ENCODE measurements at places on chromosomes 1 and 21. TPM values are rescaled to one million over a fixed set of nuclear protein-coding genes. Genes with fewer than 3 reads are reported as not detected.

DNA sequence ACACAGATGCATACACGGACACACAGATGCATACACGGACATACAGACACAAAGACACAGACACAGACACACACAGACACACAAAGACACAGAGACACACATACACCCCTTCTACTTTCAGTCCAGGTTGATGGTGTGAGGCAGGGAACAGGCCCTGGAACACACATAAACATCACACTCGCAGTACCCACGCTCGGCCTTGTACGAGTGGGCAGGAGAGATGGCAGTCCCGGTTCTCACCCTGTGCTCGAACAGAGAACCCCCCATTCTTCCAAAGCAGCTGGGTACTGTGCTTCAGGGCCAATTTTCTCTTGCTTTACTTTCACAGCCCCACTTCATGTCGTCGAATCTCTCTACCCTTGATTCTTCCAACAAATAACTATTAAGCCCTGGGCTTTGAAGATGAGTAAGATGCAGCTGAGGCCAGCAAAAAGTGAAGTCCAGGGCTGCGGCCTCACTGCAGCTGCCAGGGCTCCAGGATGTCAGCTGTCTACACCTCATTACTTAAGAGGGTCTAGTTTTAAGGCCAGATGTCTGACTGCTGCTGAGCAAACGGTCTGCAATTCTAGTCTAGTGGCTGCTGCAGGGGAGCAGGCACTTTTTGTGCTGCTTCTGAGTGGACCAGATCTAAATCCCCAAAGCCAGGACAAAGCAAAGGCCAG is 90.1 kb downstream of the PGBD5 start:
- DNase-seq = no peak

DNA sequence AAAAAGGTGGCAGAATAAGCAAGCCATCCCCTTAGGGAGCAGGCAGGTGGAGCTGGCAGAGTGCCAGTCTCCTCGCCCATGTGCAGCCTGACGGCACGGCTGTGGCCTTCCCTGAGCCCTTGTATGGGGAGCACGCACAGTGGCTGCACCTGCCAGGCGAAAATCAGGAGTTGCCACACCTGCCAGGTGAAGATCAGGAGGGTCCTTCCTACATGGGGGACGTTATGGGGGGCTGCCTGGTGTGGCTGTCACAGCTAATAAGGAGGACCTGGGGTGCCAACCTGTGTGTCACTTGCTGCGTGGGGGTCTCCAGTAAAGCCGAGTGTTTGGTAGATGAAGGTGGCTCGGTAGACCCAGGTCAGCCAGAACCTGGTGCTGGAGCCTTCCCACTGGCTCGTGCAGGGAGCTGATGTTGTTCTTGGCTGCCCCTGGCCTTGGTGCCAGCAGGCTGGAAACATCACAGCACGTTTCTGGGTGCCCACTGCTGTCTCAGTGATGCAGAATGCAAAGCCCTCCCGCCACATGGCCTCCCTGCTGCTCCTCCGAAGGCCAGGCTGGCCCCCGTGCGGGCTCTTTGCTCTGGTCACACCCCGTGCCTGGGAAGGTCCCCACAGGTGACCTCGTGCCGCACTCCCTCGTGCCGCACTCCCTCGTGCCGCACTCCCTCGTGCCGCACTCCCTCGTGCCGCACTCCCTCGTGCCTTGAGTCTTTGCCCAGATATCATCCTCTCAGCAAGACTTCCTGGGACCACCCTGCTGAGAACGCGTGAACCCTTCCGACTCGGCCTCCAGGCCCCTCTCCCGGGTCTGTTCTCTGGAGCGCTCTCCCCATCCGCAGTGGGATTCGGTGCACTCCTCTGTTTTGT is 55.4 kb downstream of the SLC37A1 start:
- no peak for DNase-seq

DNA sequence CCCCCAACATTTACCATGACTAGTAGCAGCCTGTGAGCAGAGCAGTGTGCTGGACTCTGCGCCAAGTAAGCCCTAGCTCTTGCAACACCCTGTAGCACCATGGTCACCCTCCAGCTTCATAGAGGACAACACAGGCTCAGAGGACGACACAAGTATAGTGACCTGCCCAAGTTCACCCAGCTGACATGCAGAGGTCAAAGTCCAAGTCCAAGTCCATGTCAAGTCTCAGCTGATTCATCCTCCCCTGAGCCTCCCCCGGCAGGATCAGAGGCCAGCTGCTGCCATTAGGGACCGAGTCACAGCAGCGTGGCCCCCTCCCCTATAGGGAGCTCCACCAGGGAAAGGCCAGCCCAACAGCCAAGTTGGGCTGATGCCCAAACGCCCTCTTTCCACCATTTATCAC is 15.9 kb downstream of the SDC3 start:
- DNase-seq = no peak

DNA sequence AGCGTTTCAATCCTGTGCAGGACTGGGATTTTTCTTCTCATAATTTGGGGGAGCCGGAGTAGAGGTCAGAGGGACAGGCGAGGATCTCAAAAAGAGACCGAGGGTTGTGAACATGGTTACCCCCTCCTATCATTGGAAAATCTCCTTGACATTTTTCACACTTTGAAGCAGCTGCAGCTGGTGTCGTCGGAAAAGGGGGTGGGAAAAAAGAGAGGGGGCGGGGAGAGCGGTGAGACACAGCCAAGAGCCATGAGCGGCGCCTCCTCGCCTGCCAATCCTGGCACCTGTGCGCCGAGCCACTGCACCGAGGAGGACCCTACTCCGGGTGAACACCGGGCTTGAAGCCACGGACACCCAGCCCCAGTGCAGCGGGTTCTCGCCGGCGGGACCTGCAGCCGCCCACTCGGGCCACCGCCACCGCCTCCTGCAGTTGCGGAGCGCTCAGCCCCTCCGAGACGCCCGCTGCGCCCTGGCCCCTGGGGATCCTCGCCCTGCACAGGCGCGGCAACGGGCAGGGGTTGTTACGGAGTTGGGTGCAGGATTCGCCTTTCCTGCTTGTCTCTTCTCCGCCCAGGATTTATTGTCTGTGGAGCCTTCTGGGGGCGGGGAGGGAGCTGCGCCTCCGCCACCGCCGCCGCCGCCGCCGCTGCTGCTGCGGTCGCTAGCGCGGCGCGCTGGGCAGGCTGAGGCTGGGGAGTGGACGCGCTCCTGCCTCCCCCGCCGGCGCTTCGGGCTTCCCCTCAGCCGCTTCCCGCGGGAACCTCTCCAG is at the start of gene LRRC7:
TSS of gene LRRC7 (plus strand) at position 271 of the 769 bp plus-strand sequence. CDS start 718 bp downstream, outside the sequence.
- no peak for DNase-seq

GRCh38 chr1:53781654-53782053 is 42.7 kb upstream of the GLIS1 start:
- no peak for DNase-seq

The SLC45A1 gene
- total RNA-seq = 0.58 TPM
